ENCODE measurements at places on chromosomes 4 and X.

GRCh38 chrX:116272861-116273260 lies 102.3 kb downstream of the AGTR2 start:
- no peak overlapping the region for H3K27ac ChIP-seq
- no peak for DNase-seq
- H3K27me3 ChIP-seq: no peaks in the 10 kb centered on the region
- no peaks in the 10 kb centered on the region for H3K4me1 ChIP-seq
- no peaks in the 10 kb centered on the region for H3K36me3 ChIP-seq

GRCh38 chr4:122617597-122618593 lies 3.0 kb downstream of the IL21 start:
- H3K4me1 ChIP-seq: peaks cover 6% of the 10 kb centered on the region
- H3K4me3 ChIP-seq: no peak overlapping the region
- no peaks in the 10 kb centered on the region for H3K36me3 ChIP-seq
- no peaks in the 10 kb centered on the region for H3K27me3 ChIP-seq
- no peak overlapping the region for H3K27ac ChIP-seq

GRCh38 chr4:93480452-93480851 lies 348.1 kb upstream of the ATOH1 start:
- no peak for DNase-seq
- H3K4me3 ChIP-seq: no peak overlapping the region
- no peaks in the 10 kb centered on the region for H3K36me3 ChIP-seq
- no peak overlapping the region for H3K27ac ChIP-seq

DNA sequence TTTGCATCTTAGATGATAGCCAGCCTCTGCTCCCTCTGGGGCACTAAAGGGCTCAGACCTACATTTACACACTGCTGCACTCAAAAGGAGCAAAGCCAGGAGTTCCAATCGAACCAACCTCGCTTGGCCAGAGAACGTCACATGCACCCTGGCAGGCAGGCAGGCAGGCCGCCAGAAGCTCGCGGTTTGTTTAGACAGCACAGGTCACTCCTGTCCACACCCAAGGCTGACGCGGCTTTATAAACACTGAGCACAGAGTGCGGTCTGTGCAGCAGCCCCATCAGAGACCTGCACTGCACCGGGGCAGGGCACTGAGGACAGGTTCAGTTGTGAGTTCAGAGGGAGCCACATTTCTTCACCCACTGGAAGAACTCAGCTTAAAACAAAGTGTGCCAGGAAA lies 143.9 kb downstream of the BCOR start:
- DNase-seq: no peak
- H3K36me3 ChIP-seq: no peaks in the 10 kb centered on the region
- no peak overlapping the region for H3K4me3 ChIP-seq
- no peak overlapping the region for H3K27ac ChIP-seq
- H3K27me3 ChIP-seq: no peaks in the 10 kb centered on the region
- peaks cover 8% of the 10 kb centered on the region for H3K4me1 ChIP-seq

- peak; percentile 57 for DNase-seq
- H3K36me3 ChIP-seq: no peaks in the 10 kb centered on the region
- peaks cover 25% of the 10 kb centered on the region for H3K4me1 ChIP-seq
- peak overlapping the region; percentile 84 for H3K27ac ChIP-seq
- no peaks in the 10 kb centered on the region for H3K27me3 ChIP-seq
Observed at GRCh38 chr4:152778656-152779512, 646 bp downstream of the TIGD4 start.

GRCh38 chrX:77447653-77448569 lies 722 bp downstream of the FGF16 start:
- H3K4me1 ChIP-seq: no peaks in the 10 kb centered on the region
- no peaks in the 10 kb centered on the region for H3K36me3 ChIP-seq
- no peak overlapping the region for H3K4me3 ChIP-seq
- no peaks in the 10 kb centered on the region for H3K27me3 ChIP-seq
- no peak overlapping the region for H3K27ac ChIP-seq

GRCh38 chr4:121599049-121599448 lies 97.7 kb downstream of the ANXA5 start:
- no peaks in the 10 kb centered on the region for H3K36me3 ChIP-seq
- H3K27me3 ChIP-seq: no peaks in the 10 kb centered on the region
- H3K4me1 ChIP-seq: no peaks in the 10 kb centered on the region
- DNase-seq: no peak
- no peak overlapping the region for H3K27ac ChIP-seq

GRCh38 chr4:1495416-1496115 lies 89.3 kb upstream of the NKX1-1 start:
- peaks cover 6% of the 10 kb centered on the region for H3K27me3 ChIP-seq
- no peaks in the 10 kb centered on the region for H3K36me3 ChIP-seq
- no peak for DNase-seq
- H3K27ac ChIP-seq: no peak overlapping the region
- no peaks in the 10 kb centered on the region for H3K4me1 ChIP-seq
- H3K4me3 ChIP-seq: no peak overlapping the region

- DNase-seq: no peak
- H3K4me1 ChIP-seq: no peaks in the 10 kb centered on the region
- no peak overlapping the region for H3K4me3 ChIP-seq
- no peak overlapping the region for H3K27ac ChIP-seq
- H3K36me3 ChIP-seq: no peaks in the 10 kb centered on the region
- no peaks in the 10 kb centered on the region for H3K27me3 ChIP-seq
Observed at GRCh38 chr4:808860-809570, 16.9 kb downstream of the CPLX1 start.

- DNase-seq: no peak
- no peaks in the 10 kb centered on the region for H3K4me1 ChIP-seq
- no peaks in the 10 kb centered on the region for H3K27me3 ChIP-seq
- no peak overlapping the region for H3K27ac ChIP-seq
- H3K36me3 ChIP-seq: no peaks in the 10 kb centered on the region
Observed at GRCh38 chr4:59818656-59819055, 1381.5 kb upstream of the ADGRL3 start.

DNA sequence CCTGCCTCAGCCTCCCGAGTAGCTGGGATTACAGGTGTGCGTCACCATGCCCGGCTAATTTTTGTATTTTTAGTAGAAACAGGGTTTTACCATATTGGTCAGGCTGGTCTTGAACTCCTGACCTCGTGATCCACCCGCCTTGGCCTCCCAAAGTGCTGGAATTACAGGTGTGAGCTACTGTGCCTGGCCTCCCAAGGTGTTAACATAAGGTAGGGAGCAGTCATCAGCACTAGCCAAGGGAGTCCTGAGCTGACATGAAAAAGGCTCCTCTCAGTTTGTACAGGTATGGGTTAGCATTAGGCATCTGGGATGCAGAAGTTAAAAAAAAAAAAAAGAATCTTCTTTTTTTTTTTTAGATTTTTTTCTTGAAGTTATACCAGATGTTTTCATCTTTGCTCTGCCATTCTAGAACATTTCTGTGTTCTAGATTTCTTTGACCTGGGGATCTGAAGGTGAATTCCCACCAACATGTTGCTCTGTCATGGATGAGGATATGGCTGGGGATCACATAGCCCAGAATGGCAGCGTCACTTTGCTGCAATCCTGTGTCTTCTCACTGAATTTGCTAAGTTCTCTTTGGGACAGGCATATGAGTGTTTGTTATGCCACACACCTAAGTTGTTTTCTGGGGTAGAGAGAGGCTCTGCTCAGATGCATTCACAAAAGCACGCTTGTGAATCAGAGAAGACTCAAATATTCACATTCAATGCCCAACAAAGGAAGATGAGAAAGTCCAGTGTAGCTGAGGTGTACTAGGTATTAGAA lies 24.4 kb upstream of the PLA2G12A start:
- no peak for DNase-seq
- no peak overlapping the region for H3K27ac ChIP-seq
- H3K36me3 ChIP-seq: no peaks in the 10 kb centered on the region
- H3K4me1 ChIP-seq: no peaks in the 10 kb centered on the region
- H3K4me3 ChIP-seq: no peak overlapping the region

GRCh38 chrX:150155436-150156035 lies 207.6 kb upstream of the MAMLD1 start:
- DNase-seq: no peak
- no peaks in the 10 kb centered on the region for H3K4me1 ChIP-seq
- H3K4me3 ChIP-seq: no peak overlapping the region
- H3K36me3 ChIP-seq: no peaks in the 10 kb centered on the region
- no peak overlapping the region for H3K27ac ChIP-seq
- no peaks in the 10 kb centered on the region for H3K27me3 ChIP-seq

DNA sequence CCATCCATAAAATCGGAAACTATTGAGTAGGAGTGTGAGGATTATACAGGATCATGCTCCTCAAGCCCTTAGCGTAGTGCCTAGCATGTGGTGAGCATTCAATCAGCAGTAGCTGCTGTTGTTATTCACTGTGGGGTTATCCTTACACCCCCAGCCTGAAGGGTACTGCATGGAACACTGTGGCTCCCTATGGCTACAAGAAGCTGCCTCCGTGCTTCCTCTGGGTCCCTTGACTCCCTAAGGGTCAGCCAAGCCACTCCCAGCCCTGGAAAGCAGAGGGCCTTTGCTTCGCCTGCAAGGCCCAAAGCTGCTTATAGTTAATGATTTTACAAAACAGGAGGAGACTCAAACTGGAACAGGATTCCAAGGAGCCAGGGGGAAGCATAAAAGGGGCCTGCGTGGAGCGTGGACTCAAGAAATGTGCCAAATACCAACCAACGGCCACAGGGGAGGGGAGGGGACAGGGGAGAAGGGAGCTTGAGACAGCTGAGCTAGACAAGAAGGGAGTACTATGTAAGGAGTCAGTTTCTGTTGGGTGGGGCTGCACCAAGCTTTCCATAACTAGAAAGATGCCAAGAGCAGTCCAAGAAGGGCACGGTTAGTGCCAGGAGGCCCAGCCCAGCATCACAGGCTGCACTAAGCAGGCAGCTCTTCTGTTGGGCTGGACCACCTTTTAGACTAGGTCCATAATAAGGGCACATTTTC lies 15.9 kb downstream of the SEPTIN6 start:
- H3K27me3 ChIP-seq: no peaks in the 10 kb centered on the region
- H3K4me3 ChIP-seq: peak overlapping the region; percentile 34
- H3K27ac ChIP-seq: no peak overlapping the region
- peaks cover 16% of the 10 kb centered on the region for H3K36me3 ChIP-seq

- H3K4me3 ChIP-seq: no peak overlapping the region
- no peaks in the 10 kb centered on the region for H3K36me3 ChIP-seq
Observed at GRCh38 chrX:100931925-100932285, 3.2 kb upstream of the XKRX start.

DNA sequence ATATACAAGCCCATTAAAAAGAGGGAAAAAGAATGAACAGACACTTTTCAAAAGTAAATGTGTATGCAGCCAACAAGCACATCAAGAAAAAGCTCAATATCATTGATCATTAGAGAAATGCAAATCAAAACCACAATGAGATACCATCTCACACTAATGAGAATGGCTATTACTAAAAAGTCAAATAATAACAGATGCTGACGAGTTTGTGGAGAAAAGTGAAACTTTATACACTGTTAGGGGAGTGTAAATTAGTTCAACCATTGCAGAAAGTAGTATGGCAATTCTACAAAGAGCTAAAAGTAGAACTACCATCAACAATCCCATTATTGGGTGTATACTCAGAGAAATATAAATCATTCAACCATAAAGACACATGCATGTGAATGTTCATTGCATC lies 203.0 kb downstream of the ARAP2 start:
- H3K4me1 ChIP-seq: no peaks in the 10 kb centered on the region
- no peak for DNase-seq
- H3K4me3 ChIP-seq: no peak overlapping the region
- no peak overlapping the region for H3K27ac ChIP-seq
- no peaks in the 10 kb centered on the region for H3K36me3 ChIP-seq

- no peak overlapping the region for H3K4me3 ChIP-seq
- no peaks in the 10 kb centered on the region for H3K36me3 ChIP-seq
- no peak for DNase-seq
- H3K27ac ChIP-seq: no peak overlapping the region
- no peaks in the 10 kb centered on the region for H3K4me1 ChIP-seq
Observed at GRCh38 chr4:16031546-16032395, 52.1 kb downstream of the PROM1 start.

GRCh38 chr4:25321703-25322102 lies 9.1 kb downstream of the ZCCHC4 start:
- H3K27ac ChIP-seq: no peak overlapping the region
- no peak for DNase-seq
- no peak overlapping the region for H3K4me3 ChIP-seq

- no peaks in the 10 kb centered on the region for H3K36me3 ChIP-seq
- no peak overlapping the region for H3K4me3 ChIP-seq
- H3K27ac ChIP-seq: no peak overlapping the region
- no peaks in the 10 kb centered on the region for H3K27me3 ChIP-seq
Observed at GRCh38 chr4:109977854-109978501, 65.3 kb downstream of the EGF start.

GRCh38 chr4:144787365-144788258 lies 141.7 kb downstream of the HHIP start:
- H3K4me3 ChIP-seq: no peak overlapping the region
- H3K4me1 ChIP-seq: no peaks in the 10 kb centered on the region
- no peak overlapping the region for H3K27ac ChIP-seq
- H3K27me3 ChIP-seq: no peaks in the 10 kb centered on the region

DNA sequence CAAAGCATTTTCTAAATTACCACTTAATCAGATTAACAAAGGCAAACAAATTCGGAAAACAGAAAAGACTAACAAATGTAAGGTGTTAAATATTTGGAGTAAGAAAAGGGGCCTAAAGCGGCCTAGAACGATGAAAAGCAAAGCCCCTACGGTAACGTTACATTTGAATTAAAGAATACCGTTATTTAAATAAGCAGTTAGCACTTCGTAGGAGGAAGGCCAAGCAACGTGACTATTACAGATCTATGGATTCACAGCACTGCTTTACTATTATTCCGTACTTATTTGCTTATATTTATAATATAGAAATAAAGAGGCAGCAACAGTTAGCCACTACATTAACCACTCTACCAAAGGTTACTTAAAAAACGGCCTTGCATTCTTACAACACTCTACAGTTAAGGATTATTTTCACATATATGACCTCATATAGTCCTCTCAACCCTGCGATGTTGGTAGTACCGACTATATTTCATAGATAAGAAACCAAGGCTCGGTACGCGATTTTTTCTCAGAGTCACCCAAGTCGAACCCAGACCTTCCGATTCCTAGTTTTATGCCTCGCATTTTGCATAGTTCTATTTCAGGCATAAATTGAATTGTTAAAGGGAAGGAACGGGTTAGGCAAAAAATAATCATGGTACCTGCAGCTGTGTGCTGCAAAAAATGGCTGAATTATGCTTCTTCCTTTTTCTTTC lies 2.9 kb downstream of the KLHL15 start:
- H3K27me3 ChIP-seq: no peaks in the 10 kb centered on the region
- no peaks in the 10 kb centered on the region for H3K36me3 ChIP-seq
- H3K27ac ChIP-seq: peak overlapping the region; percentile 84
- no peak for DNase-seq
- H3K4me3 ChIP-seq: peak overlapping the region; percentile 78

GRCh38 chr4:17326756-17327155 lies 185.1 kb downstream of the QDPR start:
- no peak for DNase-seq
- no peaks in the 10 kb centered on the region for H3K36me3 ChIP-seq
- H3K4me3 ChIP-seq: no peak overlapping the region
- H3K4me1 ChIP-seq: peaks cover 10% of the 10 kb centered on the region

DNA sequence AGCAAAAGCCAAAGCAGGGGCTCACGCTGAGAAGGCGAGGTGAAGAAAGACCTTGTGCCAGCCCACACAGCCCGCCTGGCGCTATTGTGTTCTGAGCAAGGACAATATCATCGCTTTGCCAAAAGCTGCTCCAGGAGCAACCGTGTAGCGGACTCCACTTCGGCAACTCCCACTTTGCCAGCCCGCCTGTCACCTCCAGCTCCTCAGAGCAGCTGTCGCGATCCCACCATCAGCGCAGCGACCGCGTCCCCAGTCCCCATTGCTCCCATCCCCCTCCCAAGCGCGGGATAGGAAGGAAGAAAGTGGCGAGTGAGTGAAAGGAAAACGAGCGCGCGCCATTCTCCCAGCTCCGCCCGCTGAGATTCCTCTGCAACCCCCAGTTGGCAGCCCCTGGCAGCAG lies 759 bp downstream of the ZC4H2 start:
- peak; percentile 0 for DNase-seq
- H3K4me3 ChIP-seq: peak overlapping the region; percentile 86
- no peak overlapping the region for H3K27ac ChIP-seq

All from CD8-positive, alpha-beta memory T cell (primary cell).